ENCODE measurements at places on chromosomes 13 and 19.

DNA sequence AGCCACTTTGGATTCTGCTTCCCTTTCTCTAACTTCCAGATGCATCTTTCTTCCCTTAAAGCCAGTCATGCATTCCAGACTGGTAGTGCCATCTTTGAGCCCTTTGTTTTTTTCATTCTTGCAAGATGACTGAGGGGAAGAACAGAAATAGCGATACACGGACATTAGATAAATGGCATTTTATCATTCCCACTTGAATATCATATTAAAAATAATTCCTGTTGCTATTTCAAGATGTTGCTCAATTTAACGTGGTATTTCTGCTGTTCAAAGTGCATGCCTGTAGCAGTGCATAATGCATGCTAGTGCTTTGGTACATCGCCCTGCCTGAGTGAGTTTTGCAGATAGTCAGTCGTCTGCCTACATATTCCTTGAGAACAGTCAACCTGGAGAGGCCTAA, 140.6 kb upstream of the FRY start:
- DNase-seq = no peak

DNA sequence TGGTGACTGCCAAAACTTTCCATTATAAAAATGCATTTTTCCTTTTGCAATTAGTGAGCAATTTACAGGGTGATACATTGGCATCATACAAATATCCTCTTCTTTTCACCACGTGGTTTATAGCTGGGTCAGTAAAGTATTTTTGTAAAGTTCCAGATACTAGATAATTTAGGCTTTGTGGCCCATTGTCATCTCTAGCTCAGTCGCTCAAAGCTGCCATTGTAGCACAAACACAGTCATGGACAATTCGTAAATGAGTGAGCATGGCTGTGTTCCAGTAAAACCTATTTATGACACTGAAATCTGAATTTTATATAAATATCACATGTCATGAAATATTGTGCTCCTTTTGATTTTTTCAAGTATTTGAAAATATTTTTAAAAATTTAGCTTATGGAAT, 162.9 kb downstream of the USP12 start:
- DNase-seq = no peak

DNA sequence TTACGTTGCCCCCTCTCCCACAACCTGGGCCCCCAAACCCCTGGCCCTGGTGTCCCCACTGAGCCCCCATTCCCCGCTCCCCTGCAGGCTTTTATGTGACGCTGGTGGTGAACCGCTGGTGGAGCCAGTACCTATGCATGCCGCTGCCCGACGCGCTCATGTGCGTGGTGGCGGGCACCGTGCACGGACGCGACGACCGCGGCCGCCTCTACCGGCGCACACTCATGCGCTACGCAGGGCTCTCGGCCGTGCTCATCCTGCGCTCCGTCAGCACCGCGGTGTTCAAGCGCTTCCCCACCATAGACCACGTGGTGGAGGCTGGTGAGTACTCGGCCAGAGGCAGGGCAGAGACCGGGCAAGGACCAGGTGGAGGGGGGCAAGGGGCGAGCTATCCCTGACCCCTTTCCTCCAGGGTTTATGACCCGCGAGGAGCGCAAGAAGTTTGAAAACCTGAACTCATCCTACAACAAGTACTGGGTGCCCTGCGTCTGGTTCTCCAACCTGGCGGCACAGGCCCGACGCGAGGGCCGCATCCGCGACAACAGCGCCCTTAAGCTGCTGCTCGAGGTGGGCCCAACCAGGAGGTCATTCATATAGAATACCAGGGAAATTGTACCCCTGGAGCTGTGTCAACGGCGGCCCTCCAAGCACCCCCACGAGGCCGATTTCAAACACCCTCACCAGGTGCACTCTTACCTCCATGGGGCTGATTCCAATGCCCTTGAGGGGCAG, 3.0 kb downstream of the BEST2 start:
- DNase-seq = no peak

DNA sequence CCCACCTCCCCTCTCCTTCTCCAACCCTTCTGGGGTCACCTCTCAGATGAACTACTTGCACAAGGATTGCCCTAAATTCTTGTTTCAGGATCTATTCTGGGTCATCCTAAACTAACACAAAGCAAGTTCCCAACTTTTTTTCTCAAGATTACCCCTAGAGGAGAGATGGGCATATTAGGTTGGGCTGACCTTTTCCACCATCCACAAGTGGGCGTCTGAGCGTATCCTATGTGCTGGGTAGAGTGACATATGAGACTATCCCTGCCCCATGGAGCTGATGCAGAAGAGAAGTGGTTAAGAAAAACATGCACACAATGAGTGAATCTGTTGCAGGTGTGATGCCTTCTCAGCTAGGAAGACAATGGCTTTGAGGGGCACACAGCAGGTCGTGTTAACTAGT, 132.7 kb downstream of the CACNA1A start:
- DNase-seq = no peak

GRCh38 chr19:46357846-46358583, 11.1 kb downstream of the PPP5C start:
- no peak for DNase-seq

- DNase-seq = no peak
Measured at GRCh38 chr13:68257111-68257842, 1027.1 kb upstream of the PCDH9 start.

GRCh38 chr19:10510301-10510802, 6.9 kb downstream of the S1PR5 start:
- DNase-seq = peak; percentile 31

DNA sequence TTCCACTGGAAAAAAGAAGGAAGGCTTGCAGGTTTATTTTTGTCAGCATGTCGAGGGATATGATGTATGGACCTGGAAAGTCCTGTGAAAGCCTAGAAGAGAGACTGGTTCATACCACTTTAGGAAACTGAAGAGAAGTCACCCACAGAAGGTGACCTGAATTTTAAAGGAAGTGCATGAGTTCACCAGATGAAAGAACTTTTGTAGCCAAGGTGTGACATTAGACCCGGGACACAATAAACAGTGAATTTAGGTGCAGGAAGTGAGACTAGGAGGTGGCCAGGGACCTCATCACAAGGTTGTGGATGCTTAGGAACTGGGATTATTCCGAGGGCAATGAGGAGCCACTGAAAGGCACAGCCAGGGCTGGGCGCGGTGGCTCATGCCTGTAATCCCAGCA, 79.1 kb downstream of the ZNF429 start:
- no peak for DNase-seq

- no peak for DNase-seq
Measured at GRCh38 chr19:34788074-34788473, 15.1 kb upstream of the ZNF599 start.

DNA sequence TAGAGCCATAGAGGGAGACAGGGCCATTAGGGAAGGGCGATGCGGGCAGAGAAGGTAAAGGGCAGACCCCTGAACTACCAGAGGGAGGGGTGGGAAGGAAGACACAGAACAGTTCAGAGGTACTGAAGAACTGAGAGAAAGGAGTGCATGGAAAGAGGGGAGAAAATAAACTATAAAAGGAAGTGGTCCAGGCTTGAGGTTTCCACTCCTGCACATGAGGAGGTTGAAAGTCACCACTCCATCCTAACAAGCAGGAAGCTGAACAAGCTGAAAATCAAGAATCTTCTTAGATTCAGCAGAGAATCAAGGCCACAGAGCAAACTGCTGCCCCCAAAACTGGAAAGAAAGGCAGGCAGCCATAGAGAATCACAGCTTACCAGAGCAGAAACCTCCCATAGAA, 45.1 kb downstream of the MIPEP start:
- DNase-seq = no peak

Data from stimulated activated CD4-positive, alpha-beta T cell treated with anti-CD3 and anti-CD28 coated beads, Interleukin-1b, Interleukin-23, amount 100 ng/mL, for 48 hours (primary cell).